Activated CD8-positive, alpha-beta T cell treated with anti-CD3 and anti-CD28 coated beads, Interleukin-2, amount 10 ng/mL, durations not matched to agents 7 days and 5 days (primary cell): ENCODE measurements at places on chromosomes 7 and 10. TPM values are rescaled to one million over a fixed set of nuclear protein-coding genes. Genes with fewer than 3 reads are reported as not detected.
A peak's percentile ranks its signal among the peaks of the same experiment; 100 is the strongest.

TNPO3 gene
- total RNA-seq: 47.2 TPM

DNA sequence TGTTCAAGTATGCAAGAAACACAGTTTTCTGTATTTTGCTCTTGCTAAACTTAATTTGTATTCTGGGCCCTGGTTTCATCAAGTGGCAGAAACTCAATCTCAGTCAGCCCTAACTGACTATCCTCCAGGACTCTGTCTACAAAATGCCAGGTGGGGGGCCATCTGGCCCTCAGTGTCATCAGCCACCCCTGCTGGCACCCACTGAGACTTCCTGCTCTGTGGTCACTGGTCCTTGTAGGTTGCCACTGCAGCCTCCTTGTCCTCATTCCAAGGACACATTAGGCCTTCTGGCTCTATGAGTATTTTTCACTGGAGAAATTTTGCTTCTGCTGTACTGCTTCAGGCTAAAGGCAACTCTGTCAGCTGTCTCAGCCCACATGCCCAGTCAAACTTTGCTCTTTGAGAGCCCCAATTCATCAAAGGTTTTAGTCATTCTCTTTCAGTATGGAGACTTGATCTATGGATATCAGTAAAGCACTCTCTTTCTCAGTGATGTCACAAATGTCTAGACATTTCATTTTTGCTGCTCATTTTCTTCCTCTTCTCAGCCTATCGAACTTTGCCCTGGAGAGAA lies 163.6 kb downstream of the KCND2 start:
- H3K4me1 ChIP-seq: no peaks in the 10 kb centered on the region
- H3K27me3 ChIP-seq: no peaks in the 10 kb centered on the region
- no peaks in the 10 kb centered on the region for H3K36me3 ChIP-seq
- no peak overlapping the region for H3K4me3 ChIP-seq

HYAL4 gene
- total RNA-seq: not detected

AASS gene
- total RNA-seq: 0.52 TPM

DNA sequence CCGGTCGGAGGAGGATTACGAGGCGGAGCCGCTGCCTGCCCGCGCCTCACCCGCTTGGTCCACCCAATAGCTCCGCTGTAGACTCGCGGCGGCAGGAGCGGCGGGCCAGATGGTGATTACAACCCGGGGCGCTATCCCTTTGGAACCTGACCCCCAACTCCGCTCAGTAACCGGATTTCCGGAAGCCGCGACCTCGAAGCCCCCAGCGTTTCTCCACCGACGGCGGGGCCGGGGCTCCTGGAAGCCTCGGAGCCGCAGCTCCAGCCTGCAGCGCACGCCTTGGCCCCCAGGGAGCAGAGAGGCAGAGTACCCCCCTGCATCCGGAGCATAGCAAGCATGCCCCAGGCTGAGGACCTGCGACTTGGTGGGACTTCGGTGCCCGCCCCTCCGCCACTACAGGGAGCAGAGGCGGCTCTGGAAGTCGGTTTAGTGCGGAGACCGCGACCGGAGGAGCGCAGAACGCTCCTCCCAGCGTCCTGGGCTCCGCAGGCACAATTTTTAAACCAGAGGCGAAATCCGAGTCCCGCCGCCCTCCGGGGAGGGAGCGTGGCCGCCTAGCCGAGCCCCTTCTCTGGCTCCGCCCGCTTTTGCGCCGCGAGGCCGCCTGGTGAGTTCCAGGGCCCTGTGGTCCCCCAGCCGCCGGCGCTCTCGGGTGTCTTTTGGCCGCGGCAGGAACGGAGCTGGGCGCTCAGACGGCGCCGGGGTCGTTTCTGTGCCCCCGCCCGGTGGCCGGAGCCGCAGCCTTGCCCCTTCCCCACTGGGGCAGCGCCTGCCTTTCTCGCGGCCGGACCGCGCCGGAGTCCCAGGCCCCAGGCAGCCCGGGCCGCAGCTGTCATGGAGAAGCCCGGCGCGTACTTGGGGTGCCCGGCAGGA lies 28.2 kb upstream of the BMS1 start:
- DNase-seq: peak; percentile 44
- no peak overlapping the region for H3K27ac ChIP-seq
- H3K4me3 ChIP-seq: peak overlapping the region; percentile 74

- H3K27me3 ChIP-seq: no peaks in the 10 kb centered on the region
- no peak overlapping the region for H3K27ac ChIP-seq
- no peaks in the 10 kb centered on the region for H3K36me3 ChIP-seq
- no peak overlapping the region for H3K4me3 ChIP-seq
Observed at GRCh38 chr10:97543025-97543546, 29.5 kb upstream of the ANKRD2 start.

CYP3A4 gene
- total RNA-seq: not detected

DNA sequence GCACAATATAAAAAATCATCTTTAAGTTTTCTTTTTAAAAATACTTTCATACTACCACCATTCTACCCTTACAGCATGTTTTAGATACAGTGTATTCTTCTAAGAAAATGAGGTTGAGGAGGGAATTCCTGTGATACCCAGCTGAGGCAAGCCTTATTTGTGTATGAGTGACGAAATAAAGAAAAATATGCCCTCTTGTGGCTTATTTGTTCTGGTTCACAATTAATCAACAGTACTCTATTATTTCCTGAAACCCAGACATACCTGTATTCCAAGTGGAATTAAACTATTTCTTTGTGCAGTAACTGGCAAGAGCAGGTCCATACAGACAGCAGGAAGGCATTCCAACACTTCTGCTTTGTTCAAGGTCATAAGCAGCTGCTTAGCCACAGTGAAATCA lies 4.5 kb upstream of the SEMA3D start:
- H3K4me1 ChIP-seq: no peaks in the 10 kb centered on the region
- DNase-seq: no peak
- H3K36me3 ChIP-seq: no peaks in the 10 kb centered on the region
- H3K27ac ChIP-seq: no peak overlapping the region

DNA sequence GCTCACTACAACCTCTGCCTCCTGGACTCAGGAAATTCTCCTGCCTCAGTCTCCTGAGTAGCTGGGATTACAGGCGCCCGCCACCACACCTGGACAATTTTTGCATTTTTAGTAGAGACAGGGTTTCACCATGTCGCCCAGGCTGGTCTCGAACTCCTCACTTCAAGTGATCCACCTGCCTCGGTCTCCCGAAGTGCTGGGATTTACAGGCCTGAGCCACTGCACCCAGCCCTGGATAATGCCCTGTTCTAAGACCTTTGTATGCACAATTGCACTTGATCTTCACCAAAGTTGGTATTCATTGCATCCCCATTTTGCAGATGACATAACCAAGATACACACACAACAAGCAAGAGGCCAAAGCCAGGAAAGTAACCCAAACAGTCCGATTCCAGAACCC lies 97.7 kb upstream of the CARD11 start:
- H3K27ac ChIP-seq: no peak overlapping the region
- H3K4me3 ChIP-seq: no peak overlapping the region
- no peaks in the 10 kb centered on the region for H3K36me3 ChIP-seq
- H3K4me1 ChIP-seq: no peaks in the 10 kb centered on the region

MNX1 gene
- total RNA-seq: not detected

GRCh38 chr7:75776295-75776971 lies 4.4 kb upstream of the CCL26 start:
- DNase-seq: peak; percentile 66
- peaks cover 30% of the 10 kb centered on the region for H3K4me1 ChIP-seq
- H3K36me3 ChIP-seq: no peaks in the 10 kb centered on the region
- H3K4me3 ChIP-seq: no peak overlapping the region
- peaks cover 22% of the 10 kb centered on the region for H3K27me3 ChIP-seq

GRCh38 chr7:123573341-123573740 lies 15.7 kb upstream of the NDUFA5 start:
- H3K27me3 ChIP-seq: peaks cover 9% of the 10 kb centered on the region
- H3K4me1 ChIP-seq: no peaks in the 10 kb centered on the region
- H3K36me3 ChIP-seq: no peaks in the 10 kb centered on the region
- no peak overlapping the region for H3K27ac ChIP-seq

DNA sequence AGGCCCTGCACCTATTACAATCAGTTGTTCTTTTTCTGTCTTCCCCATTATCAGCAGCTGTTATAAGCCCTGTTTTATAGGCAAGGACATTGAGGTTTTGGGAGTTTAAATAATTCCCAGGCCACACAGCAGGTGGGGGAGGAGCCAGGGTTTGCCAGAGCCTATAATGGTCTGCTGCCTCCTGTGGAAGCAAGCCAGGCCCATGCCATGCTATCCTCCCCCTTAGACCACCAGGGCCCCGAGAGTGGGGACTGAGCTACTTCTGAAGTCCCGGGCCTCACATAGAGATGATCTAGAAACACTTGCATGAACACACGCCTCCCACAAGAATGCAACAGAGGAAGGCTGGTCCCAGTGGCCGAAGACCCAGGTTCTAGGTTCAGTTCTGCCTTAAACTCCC lies 141.7 kb downstream of the SH3PXD2A start:
- no peak overlapping the region for H3K27ac ChIP-seq
- H3K4me3 ChIP-seq: no peak overlapping the region
- peaks cover 5% of the 10 kb centered on the region for H3K4me1 ChIP-seq
- DNase-seq: no peak
- H3K36me3 ChIP-seq: no peaks in the 10 kb centered on the region
- peaks cover 3% of the 10 kb centered on the region for H3K27me3 ChIP-seq

DNA sequence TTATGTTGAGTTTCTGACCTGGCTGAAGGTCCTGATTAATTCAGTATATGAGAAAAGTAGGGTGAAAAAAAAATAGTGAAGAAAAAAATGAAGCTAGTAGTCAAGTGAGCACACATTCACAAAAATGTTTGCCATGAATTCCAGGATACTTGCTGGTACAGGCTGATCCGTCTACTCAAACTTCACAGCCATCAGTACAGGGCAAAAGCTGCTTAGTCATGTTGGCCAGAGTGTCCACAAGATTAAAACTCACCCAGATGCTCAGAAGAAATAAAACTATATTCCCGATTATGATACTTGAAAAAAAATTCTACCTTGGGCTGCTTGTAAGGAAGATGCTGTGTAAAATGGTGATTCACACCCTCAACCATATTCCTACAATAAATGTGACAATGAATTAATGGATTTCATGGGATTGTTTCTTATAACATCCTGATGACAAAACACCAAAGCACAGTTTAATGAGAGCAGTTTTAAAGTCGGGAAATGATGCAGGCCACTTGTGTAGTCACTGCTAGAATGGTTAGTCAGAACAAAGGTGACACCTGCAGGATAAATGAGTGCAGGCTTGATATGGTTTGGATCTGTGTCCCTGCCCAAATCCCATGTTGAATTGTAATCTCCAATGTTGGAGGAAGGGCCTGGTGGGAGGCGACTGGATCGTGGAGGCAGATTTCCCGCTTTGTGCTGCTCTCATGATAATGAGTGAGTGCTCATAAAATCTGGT lies 49.2 kb upstream of the ANKRD1 start:
- H3K4me3 ChIP-seq: no peak overlapping the region
- DNase-seq: no peak
- no peaks in the 10 kb centered on the region for H3K36me3 ChIP-seq
- H3K27me3 ChIP-seq: peaks cover 13% of the 10 kb centered on the region
- H3K27ac ChIP-seq: no peak overlapping the region
